ENCODE measurements at places on chromosomes 3 and 15.

- DNase-seq, result no peak
These were observed 114.3 kb upstream of the ARHGEF3 start for GRCh38 chr3:56915966-56916586.

- DNase-seq, result no peak
These were observed 211.7 kb downstream of the MBNL1 start for GRCh38 chr3:152480282-152480953.

DNA sequence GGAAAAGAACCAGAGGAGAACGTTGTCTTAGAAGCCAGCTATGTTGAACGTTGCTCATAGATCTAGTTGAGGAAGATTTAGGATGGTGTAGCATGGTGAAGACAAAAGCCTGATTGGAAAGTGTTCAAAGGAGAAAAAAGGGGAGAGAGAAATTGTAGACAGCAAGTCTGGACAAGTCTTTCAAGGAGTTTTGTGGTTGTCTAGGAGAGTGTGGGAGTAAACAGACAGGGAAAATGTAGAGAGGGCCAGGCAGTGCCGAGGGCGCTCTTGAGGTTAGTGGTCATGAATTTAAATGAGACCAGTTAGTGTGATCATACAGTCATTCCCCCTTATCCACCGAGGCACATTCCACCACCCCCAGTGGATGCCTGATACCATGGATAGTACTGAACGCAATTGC, 167.5 kb upstream of the IL12A start:
- DNase-seq, result no peak

DNA sequence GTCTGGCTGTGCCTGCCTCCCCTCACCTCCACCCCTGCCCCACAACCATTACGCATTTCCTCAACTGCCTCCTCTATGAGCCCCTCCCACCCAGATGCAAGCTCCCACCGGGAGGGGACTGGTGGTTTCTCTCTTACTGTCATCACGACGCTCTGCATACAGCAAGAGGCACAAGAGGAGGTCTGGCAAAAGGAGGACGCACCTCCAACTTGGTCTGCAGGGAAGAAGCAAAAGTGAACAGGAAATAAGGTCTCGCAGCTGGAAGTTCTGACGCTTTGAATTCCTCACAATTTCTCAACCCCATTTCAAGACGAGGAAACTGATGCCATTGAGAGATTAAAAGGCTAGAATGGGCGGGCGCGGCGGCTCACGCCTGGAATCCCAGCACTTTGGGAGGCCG, 42.3 kb upstream of the MUC4 start:
- no peak for DNase-seq

- DNase-seq, result no peak
These were observed 66.8 kb downstream of the FAIM start for GRCh38 chr3:138675393-138675792.

GRCh38 chr15:54064365-54064764, 86.1 kb downstream of the UNC13C start:
- no peak for DNase-seq

DNA sequence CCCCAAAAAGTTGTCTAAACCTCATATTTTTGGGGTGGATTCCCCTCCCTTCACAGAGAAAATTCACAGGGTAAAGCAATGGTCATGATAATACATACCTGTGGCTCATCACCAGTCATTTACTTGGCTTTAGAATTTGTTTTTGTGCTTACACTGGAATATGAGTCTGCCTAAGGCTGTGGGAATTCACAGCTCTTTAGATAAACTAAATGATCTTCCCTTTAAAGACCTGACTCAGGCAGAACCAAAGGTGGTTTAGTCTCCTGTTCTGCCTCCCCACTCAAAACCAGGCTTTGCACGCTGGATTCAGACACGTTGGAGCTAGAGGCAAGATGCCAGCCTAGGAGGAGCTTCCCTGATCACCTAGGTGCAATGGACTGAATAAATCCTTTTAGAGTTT, 40.3 kb upstream of the BNC1 start:
- DNase-seq, result no peak

GRCh38 chr15:62599791-62600777, 435.0 kb upstream of the C2CD4B start:
- no peak for DNase-seq

DNA sequence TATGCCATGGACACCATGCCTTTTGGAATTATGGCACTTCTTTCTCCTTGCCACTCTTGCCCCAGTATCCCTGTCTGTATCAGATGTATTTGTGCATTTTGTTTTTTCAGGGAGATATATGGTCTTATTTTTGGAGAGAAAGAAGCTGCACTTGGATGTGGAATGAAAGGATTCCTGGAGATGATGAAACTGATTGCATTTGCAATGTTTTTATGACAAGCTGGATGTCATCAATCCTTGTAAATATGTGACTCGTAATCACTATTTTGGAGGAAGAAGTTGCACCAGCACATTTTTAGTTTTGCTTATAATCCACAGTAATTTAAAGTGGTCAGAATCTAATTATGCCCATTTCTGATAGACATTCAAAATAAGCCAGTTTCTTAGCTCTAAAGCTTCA, 165.0 kb downstream of the NR1D2 start:
- DNase-seq, result no peak

DNA sequence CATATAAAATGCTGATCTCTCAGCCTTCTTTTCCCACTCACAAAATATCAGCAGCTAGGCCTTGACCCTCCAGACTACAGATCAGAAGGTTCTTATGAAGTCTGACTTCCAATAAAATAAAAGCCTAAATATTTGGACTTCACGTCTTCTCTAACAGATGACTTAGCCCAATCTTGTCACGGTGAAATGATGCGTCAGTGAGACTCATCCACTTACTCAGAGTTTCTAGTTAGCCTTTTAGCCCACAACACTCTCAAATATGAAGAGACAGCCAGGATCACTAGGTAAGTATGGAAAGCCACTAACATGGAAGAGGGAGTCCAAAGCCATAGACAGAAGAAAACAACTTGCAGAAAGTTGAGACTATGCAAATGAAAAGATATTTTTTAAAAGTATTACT, 601.2 kb downstream of the PYDC2 start:
- DNase-seq, result no peak

GRCh38 chr3:100090669-100091005, 23.7 kb downstream of the FILIP1L start:
- no peak for DNase-seq

Data from T1000 (cell line).